ENCODE measurements at places on chromosomes 5 and 9.

GRCh38 chr5:170341545-170341944, 44.0 kb upstream of the LCP2 start:
- DNase-seq = no peak

- no peak for DNase-seq
Observed at GRCh38 chr5:95177456-95177855, 107.4 kb downstream of the MCTP1 start.

DNA sequence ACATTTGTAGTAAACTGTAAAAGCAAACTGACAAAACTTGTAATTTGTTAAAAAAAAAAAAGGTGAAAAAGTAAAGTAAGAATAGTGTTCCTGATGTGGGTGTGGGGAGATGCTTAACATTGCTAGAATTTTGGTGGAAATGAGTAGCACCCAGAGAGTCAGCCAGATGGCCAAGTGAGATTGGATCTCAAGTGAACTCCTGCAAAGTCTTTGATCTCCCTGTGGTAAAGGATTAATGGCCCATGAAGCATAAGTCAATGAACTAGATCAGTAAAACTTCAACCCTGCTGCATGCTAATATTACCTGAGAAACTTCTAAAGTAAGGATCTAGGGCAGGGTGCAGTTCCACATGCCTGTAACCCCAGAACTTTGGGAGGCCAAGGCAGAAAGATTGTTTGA, 19.0 kb upstream of the FAM169A start:
- DNase-seq = no peak

- no peak for DNase-seq
Observed at GRCh38 chr5:56514245-56514644, 281.1 kb upstream of the ANKRD55 start.

- no peak for DNase-seq
Observed at GRCh38 chr9:74333384-74334032, 163.6 kb upstream of the RORB start.

- no peak for DNase-seq
Observed at GRCh38 chr5:94928891-94929290, 310.4 kb downstream of the SLF1 start.

DNA sequence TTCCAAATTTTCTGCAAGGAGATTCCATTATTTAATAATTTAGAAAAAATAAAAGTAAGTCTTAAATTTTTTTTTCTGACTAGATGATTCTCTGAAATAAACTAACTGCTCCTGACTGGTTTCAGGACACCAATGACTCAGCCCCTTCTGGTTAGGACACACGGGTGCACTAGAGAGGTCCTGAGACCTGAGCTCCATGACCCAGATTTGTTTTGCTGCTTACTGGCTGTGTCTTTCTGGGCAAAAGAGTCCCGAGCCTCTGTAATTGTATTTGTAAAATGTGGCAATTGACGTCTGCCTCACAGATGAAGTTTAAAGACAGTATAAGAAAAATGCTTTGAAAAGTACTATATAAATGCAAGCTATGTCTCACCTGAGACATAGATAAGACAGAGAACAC, 89.1 kb downstream of the SLC24A2 start:
- DNase-seq = no peak

DNA sequence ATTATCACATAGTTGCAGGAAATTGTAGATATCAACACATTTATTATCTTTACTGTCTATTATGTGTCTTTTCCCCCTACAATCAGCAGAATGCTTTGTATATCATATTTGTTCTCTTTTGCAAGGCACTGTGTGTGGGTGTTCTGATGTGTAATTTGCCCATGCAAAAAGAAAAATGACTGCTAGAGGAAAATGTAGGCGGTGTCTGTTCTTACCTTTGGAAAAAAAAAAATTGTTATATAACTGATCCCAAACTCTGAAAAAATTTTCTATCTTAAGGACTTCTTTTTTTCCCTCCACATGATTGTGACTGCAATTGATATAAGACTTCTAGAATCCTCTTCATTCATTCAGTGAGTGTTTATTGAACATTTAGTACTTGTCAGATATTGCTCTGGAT, 24.5 kb downstream of the MRPS30 start:
- no peak for DNase-seq

DNA sequence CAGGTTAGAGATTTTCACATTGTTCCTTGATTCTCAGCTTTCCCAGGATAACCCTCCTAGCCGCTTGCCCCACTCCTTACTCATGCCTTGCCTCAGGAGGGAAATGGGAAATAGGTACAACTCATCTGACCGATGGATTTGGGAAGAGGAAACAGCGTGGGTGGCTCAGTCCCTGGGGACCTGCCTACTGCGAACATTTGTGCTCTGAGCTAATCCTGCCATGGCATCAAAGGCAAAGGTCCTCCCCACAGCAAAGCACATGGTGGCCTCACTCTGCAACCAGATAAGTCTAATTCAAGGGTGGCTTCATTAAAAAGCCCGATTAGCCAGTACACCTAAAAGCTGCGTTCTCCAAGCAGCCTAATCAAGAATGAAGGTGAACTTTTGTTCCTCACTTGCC, 82.4 kb upstream of the ADRA1B start:
- no peak for DNase-seq

- DNase-seq = no peak
Observed at GRCh38 chr9:94819161-94819687, 92.7 kb downstream of the AOPEP start.

- no peak for DNase-seq
Observed at GRCh38 chr9:36118706-36119105, 17.8 kb upstream of the GLIPR2 start.

GRCh38 chr5:66713998-66714397, 117.8 kb downstream of the MAST4 start:
- DNase-seq = no peak

DNA sequence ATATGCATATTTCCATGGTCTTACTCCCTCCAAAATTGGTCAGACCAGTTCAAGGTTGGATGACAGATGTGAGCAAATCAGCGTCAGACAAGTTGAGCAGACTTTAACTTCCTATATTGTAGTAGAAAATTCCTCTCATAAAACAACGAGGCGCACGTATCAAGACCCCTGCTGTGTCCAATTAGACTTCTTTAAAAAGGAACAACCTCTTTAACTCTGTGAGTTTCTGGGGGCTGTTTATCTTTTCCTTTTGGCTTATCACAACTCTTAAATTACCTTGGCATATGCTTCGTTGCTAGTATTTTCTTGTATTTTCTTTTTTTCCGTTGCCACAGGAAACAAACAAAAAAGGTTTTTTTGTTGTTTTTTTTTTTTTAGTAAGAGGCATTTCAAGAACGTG, 398.2 kb upstream of the WWC1 start:
- DNase-seq = no peak

- no peak for DNase-seq
Observed at GRCh38 chr5:67659288-67659687, 462.7 kb upstream of the CD180 start.

- DNase-seq = no peak
Observed at GRCh38 chr9:20353931-20354652, 268.2 kb downstream of the MLLT3 start.

DNA sequence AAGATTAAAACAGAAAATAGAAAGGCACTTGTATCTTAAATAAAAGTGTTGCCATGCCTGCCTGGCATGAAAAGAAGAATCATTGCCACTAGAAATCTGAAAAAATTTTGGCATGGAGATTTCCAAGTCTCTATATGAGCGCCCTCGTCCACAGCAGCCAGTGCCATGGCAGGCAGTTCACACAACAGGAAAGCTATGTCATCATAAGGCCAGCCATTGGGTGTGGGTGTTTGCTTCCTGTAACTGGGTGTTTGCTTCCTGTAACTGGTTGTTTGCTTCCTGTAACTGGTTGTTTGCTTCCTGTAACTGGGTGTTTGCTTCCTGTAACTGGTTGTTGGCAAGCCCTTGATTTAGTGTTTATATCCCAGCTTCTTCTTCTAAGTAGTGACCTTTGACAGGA, 446.7 kb downstream of the IRX1 start:
- DNase-seq = peak; percentile 13

GRCh38 chr5:159212657-159213462, 3.5 kb upstream of the RNF145 start:
- DNase-seq = no peak

DNA sequence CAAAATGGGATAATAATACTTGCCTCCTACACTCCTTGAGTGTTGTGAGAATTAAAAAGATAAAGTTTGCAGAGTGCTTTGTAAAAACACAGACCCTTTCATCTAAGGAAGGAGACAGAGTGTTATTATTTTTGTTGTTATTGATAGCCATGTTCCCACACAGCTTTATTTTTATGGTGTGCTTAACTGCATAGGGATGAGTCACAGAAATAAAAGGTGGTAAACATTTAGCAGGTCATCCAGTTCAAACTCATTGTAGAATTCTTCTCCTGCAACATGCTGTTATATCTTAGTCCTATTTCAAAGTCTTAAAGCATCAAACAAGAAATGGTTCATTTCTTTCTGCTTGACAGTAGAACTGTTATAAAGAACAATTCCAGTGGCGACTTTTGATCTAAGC, 367.5 kb upstream of the ACTBL2 start:
- no peak for DNase-seq

GRCh38 chr9:110031511-110032173, 176.3 kb downstream of the C9orf152 start:
- no peak for DNase-seq

- DNase-seq = no peak
Observed at GRCh38 chr5:59416026-59416425, 477.5 kb downstream of the PDE4D start.

DNA sequence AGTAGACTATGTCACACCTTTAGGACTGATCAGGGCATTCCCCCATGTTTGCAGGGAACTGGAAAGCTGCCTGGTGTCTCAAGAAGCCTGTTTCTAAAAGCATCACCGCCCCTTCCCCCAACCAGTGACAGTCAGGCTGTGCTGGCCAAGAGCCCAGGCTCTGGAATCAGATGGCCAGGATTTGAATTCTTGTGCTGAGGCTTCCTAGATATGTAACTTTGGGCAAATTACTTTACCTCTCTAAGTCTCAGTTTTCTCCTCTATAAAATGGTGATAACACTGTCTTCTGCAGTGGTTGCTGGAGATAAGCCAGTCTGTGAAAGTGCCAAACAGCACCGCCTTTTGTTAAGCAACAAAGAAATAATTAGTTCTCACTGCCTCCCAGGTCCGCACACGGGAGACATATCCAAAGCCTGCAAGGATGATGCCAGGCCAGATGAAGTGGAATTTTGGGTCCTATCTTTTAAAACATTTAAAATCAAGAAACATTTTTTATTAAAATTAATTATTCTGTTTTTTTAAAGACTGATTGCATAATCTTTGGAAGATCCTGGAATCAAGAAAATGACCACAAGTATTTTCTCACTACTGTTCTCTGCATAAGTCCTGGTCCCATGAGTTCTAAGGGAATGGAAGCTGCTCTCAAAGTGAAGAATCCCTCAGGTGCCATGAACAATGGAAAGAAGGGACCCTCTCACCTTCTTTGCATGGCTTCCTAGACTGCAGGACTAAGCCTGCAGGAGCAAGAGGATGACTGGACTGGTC, 13.9 kb downstream of the SLC31A2 start:
- no peak for DNase-seq

GRCh38 chr9:135210676-135211523, 123.4 kb downstream of the OLFM1 start:
- no peak for DNase-seq

DNA sequence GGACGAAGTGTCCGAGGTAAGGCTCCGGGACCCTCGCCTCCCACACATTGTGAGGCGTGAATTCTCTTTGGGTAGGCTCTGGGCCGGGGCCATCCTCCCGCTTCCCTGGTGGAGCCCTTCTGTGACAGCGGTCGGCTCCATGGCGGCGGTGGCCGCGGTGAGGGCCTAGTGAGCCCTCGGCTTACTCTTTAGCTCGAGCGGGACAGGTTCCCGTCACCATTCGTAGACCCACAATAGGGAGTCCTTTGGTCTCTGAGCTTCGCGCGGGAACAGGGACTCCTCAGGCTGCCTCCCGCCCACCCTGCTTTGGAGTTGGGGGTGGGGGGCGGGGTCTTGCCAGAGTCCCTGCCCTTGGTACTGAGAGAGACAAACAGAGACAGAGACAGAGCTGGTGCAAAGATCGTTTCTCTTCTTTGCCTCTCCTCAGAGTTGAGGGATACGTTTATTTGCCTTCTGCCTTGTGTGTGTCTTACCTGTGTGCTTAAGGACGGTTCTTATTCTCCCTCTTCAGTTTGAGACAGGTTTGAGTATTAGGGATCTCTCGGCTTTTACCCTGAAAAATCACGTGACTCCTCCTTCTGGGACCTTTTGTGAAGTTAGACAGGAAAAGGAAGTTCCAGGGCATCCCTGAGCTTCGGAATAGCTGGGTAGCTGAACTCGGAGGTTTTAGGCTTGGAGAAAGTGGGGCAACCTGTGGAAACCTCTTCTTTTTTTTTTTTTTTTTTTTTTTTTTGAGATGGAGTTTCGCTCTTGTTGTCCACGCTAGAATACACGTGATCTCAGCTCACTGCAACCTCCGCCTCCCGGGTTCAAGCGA, 833 bp downstream of the ANKHD1 start:
- DNase-seq = peak; percentile 40

DNA sequence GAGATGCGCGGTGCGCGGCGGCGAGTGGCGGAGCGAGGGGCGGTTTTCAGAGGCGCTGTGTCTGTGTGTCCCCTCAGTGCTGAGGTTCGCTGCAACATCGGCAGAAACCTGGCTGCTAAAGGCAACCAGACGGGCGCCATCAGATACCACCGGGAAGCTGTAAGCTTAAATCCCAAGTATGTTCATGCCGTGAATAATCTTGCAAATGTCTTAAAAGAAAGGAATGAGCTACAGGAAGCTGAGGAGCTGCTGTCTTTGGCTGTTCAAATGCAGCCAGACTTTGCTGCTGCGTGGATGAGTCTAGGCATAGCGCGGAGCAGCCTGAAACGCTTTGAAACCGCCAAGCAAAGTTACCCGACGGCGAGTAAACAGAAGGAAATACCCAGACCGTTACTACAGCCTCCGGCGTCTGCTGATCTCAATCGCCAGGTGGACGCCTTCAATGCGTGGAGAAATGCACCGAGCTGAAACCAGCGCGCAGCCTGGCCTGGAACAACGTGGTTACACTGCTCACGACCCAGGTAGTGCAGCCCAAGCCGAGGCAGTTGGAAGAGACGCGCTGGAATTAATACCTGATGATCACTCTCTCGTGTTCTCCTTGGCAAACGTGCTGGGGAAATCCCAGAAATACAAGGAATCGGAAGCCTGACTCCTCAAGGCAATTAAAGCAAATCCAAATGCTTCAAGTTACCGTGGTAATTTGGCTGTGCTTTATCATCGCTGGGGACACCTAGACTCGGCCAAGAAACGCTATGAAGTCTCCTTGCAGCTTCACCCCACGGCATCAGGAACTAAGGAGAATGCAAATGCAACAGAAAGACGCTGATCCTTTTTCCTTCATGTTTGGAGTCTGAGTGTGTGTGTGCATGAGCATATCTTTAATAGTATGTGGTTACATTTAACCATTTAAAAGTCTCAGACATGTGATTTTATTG, 15.9 kb downstream of the OR2V1 start:
- DNase-seq = no peak

All from activated T-helper 1 cell treated with anti-CD3 and anti-CD28 coated beads, Interleukin-12 subunit alpha, Interleukin-12 subunit beta, Interleukin-2, Interleukin-4 antibody, amounts not matched to agents 30 ng/mL and 10 ng/mL and 1 ng/mL, durations not matched to agents 14 hours and 24 hours and 36 hours (primary cell).